ENCODE measurements at places on chromosomes 7 and 10.
A peak's percentile ranks its signal among the peaks of the same experiment; 100 is the strongest.

DNA sequence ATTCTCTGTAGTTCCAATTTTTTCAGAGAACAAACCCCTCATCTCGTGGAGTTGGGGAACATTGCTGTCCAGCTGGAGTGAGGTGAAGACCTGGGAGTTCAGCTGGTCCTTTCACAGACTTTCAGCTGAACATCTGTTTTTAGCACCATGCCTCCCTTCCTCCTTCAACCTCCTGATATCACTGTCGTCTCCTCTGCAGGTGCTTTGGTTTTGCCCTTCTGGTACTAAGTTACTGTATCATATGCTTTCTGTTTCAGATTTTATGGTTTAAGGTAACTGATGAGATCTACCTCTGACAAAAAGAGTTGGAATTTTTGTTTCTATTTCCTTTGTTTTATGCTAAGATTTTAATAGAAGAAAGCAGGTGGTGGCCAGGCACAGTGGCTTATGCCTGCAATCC is 102.9 kb downstream of the ZNF438 start:
- no peak for DNase-seq

DNA sequence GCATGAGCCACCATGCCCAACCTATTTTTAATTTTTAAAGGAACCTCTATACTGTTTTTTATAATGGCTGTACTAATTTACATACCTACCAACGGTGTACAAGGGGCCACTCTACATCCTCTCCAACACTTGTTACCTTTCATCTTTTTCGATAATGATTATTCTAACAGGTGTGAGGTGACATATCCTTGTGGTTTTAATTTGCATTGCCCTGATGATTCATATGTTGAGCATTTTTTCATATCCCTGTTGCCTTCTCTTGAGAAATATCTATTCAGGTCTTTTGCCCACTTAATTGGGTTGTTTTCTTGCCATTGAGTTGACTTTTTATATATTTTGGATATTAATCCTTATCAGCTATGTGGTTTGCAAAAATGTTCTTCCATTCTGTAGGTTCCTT is 167.0 kb downstream of the CTTNBP2 start:
- DNase-seq, result no peak

DNA sequence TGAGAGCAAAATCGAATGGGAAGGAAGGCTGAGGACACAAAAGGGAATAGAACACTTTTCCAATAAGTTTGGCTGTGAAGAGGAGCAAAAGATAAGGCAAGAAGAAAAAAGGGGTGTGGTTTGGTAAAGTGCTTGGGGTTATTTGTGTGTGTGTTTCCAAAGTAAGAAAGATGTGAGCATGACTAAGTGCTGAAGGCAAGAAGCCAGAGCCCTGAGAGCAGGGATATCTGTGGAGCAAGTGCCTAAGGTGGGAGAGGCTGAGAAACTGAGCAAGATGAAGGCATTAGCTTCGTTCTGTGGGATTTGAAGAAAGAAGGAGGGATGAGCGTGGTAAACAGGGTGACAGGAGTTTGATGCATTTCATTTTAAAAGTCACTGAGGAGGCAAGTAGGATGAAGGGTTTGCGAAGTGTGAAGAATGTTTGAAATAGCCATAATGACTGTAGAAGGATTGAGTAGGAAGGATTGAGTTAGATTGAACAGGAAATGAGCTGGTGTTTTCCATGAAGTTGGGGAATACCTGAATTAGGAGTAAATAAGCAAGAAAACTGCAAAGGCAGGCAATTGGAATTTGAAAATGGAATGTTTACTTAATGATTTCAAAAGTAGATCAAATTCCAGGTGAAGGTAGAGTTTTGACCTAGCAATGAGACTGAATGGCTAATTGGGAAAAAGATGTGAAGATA is 19.9 kb upstream of the SP4 start:
- DNase-seq, result no peak

DNA sequence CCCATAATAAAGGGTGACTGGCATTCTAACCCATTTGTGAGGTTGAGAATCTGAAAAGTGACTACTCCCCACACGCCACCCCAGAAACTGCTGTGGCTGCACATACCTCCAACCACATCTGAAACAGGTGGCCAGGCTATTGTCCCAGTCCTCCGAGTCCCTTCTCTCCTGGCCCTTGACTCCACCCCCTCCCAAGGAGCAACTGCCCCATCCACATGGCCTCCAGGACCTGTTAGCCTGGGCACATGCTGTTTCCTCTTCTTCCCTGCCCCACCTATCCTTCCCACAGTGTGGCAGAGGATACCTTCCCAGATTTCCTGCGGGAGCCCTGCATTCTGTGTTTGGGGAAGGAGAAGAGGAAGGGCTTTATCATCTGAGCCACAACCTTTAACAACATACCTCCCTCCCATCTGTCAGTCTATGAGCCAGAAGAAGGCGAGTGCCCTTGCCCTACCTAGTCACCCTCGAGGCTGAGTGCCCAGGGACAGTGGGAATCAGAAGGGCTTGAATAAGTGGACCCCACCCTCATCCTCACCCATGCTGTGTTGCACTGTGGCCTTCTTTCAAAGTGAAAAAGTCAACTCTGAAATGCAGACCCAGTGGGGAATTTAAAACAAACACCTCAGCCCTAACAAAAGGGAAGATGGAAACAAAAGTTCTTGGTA is 11.9 kb downstream of the STEAP1B start:
- DNase-seq, result no peak

DNA sequence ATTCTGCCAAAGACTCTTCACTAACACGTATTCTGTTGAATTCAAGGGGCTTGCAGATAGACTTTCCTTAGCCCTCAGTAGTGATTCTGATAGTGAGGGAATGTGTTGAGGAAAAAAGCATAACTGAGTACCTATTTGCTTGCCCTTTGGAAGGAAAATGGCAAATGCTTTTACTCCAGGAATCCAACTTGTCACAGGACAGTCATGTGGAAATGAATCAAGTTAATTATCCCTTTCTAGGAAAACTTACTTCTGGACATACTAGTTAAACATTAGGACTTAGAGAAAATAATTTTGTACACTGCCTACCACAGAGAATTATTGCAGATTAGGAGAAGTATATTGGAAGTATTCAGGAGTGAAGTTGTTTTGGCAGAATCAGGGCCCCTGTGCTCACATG is 148.9 kb upstream of the SLC13A1 start:
- no peak for DNase-seq

DNA sequence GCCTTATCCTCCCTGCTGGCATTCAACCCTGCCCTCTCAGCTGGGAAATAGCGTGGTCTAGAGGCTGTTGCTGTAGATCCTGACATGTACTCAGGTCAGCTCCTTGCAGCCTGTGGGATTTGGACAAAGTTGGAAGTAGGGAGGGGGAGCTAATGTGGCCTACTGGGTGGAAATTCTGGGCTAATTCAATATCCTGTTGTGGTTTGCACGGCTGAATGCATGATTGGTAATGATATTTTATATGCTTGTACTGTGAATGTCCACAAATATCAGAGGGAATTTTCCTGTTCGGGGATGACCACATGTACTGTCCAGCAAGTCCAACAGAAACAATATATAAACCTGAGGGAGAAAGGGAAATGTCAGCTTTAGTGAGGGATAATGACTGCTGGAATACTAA is 22.1 kb upstream of the NPVF start:
- DNase-seq, result peak; percentile 25

DNA sequence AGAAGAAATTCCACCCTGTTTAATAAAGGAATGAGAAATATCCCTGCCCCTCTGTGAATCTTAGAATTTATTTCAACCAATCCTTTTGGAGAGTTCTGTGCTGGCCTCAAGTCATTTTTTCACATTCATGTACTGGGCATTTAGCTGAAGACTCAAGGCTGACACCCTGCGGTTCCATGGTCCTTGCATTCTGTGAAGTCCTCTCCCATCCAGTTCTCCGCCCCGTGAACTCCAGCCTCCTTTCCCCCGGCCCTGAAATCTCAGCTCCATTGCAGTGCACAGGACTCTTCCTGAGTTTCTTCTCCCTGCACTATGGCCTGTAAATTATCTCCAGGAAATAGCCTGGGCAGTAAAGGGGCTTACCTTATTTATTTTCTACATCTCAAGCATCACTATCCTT is 183.0 kb upstream of the KCND2 start:
- no peak for DNase-seq

GRCh38 chr7:123770378-123770777 is 21.6 kb upstream of the WASL start:
- DNase-seq, result no peak

- DNase-seq, result no peak
Measured at GRCh38 chr7:43787771-43788170, 29.3 kb downstream of the BLVRA start.

DNA sequence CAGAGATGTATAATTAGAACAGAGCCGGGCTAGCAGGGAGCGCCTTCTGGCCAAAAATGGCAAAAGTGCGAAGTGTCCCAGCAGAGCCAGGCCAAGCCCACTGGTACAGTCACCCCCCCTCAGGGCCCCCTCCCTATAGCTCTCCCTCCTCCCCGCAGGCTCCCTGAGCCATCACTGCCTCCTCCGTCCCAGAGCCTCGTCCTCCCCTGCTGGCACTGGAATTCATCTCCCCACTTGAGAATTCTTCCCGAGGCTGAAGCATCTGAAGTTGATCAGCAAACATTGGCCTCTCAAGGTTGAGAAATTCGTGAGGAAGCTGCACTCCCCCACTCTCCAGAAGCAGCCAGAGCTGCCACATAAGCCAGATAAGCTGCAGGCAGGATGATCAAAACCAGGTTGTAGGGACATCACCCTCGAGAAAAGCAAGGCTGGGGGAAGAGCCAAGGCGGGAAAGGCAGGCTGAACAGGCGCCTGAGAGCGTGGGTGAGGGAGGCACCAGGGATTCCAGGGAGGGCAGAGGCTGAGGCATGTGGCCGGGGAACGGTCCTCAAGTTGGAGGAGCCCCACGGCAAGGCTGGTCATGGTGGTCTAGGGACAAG is 23.4 kb downstream of the CAMK2G start:
- no peak for DNase-seq

DNA sequence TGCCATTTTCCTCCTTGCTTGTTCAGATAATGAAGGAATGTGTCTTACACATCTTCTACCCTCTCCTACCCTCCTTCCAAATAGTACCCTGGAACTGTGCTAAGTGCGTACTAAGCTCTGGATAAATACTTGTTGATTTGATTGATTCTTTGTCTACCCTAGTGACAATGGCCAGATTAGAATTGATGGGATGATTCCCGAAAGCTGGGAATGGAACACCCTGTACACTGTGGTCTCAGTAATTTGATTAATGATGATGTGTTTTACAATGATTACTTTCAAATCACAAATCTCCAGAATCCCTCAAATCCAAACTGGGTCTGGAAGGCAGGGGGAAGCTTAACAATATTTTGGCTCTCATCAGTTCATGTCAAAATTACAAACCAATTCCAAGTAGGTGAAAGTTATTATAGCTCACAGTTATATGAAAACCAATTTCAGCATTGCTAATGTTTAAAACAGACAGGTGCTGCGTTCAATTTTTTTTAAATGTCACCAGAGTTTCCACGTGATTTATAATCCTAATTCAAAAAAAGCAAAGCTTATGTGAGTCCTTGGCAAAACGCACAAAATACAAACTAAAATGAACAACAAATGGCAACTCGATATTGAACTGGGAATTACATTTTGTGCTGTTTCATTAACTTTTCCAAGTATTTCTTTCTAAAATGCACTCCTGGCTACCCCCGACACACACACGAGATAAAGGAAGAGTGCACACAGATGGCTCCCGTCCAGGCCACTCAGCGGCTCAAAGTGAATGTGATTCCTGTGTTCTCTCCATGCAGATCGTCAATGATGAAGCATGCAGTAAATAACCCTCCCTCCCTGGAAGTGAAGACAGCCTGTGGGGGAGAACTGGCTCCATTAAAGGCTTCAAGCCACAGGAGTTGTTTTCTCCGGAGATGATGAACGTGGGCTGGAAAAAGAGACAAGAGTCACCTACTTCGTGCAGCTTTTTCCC is 21.7 kb upstream of the ADRB1 start:
- no peak for DNase-seq

- no peak for DNase-seq
Measured at GRCh38 chr7:55179931-55180682, 161.3 kb downstream of the EGFR start.

GRCh38 chr7:26930201-26930600 is 65.8 kb upstream of the SKAP2 start:
- no peak for DNase-seq

- no peak for DNase-seq
Measured at GRCh38 chr10:126187399-126187798, 200.9 kb downstream of the ADAM12 start.

DNA sequence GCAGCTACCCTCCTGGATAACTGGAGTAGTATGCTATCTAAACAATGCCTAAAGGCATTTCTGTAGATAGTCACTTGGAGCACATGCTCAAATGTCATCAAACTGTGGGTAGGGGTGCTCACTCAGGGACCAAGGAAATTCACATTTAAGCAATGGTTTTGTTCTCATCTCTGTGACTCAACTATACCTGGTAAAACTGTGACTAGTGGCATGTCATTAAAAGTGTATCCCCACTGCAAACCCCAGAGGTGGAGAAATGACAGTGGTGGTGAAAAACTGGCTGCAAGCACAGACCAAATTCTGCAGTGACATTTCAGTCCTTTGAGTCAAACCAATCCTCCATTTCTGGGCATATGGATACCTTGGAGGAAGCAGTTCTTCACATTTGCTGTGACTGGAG is 134.2 kb upstream of the EFCAB10 start:
- DNase-seq, result no peak

- no peak for DNase-seq
Measured at GRCh38 chr10:26780106-26780792, 80.5 kb downstream of the ABI1 start.

DNA sequence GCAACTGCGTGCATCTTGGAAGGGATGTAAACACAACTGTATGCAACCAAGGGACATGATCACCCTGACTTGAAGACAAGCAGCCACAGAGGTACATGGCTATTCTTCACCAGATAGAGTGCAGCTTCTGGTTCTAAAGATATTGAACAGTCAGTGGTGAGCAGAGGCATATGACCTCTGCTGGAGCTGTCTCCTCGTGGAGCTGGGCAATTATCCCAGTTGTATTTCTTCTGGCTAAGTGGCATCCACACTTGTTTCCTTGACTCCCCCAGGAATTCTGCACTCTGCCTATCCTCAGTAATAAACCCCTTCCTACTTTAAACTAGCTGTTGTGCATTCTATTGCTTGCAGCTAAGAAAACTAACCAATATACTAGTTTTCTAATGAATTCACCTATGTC is 216.8 kb downstream of the THSD7A start:
- DNase-seq, result no peak

GRCh38 chr7:78169992-78170391 is 371.4 kb downstream of the PHTF2 start:
- DNase-seq, result no peak

- DNase-seq, result no peak
Measured at GRCh38 chr7:74343281-74344131, 54.3 kb downstream of the CLIP2 start.

DNA sequence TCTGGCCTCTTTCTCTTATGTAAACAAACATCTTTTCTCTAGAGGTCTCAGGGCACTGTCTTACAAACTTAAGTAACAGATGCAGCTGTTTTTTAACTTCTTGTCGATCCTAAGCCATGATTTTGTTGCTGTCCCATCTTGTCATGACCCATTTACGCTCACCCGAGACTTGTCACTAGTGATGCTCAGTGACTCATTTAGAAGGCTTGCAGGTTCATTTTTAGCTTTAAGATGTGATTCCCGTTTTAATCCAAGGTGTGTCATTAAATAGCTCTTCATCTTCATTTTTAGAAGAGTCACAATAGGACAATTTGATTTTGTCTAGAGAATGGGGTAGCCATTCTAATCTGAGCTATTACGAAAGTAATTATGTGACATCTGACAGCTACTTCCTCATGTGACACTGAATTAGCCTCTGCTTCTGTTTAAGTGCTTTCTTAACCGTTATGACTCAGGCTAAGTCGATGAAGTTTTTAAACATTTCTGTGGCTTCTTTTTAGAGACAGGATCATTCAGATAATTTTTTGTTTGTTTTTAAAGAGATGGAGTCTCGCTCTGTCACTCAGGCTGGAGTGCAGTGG is 42.7 kb downstream of the SPDYE5 start:
- no peak for DNase-seq
